ENCODE measurements at places on chromosomes 3 and 15. TPM values are rescaled to one million over a fixed set of nuclear protein-coding genes. Genes with fewer than 3 reads are reported as not detected.

The THAP10 gene
- 3.8 TPM for polyA plus RNA-seq

The TRPM7 gene
- polyA plus RNA-seq: 14.3 TPM

The GOLGA8J gene
- not detected for polyA plus RNA-seq

The PIGZ gene
- 10.8 TPM for polyA plus RNA-seq

The FILIP1L gene
- polyA plus RNA-seq: 75.1 TPM

The ZIC1 gene
- not detected for polyA plus RNA-seq

The PLXND1 gene
- polyA plus RNA-seq: 70.3 TPM

The ISLR2 gene
- polyA plus RNA-seq: 2.0 TPM

The MED12L gene
- 0.11 TPM for polyA plus RNA-seq

The FBXO40 gene
- polyA plus RNA-seq: not detected

The COL7A1 gene
- polyA plus RNA-seq: 19.7 TPM

The GOLGA6B gene
- 0.06 TPM for polyA plus RNA-seq

DNA sequence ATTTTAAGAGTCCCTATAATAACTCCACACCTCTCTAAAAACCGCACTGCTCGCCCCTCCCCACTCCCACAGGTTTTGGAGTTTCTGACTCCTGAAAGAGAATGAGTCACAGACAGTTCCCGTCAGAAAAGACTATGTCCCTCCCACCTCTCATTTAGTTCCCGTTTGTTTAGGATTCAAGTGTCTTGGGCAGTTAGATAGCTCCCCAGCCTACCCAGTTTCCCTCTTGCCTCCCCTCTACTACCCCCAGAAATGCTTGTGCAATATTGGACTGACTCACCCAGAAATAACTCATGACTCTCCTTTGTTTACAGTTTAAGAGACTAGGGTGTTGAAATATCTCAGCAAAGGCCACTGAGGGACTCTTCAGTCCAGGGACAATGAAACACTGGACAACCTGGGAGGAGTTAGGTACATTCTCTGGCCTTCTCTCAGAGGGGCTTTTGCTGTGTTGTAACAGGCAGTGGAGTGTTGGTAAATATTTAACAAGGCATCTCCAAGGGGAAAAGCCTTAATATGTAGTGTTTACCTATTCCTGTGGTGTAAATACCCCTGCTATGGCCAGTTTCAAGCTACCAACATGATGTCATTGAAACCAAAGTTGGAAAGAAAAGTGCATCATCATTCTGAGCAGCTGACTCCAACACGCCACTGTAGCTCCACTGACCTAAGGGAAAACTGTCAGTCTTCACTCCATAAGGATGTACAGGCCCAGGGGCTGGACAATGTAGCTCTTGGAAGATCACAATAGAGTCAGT, 96.1 kb upstream of the CHD2 start:
- no peak for DNase-seq

DNA sequence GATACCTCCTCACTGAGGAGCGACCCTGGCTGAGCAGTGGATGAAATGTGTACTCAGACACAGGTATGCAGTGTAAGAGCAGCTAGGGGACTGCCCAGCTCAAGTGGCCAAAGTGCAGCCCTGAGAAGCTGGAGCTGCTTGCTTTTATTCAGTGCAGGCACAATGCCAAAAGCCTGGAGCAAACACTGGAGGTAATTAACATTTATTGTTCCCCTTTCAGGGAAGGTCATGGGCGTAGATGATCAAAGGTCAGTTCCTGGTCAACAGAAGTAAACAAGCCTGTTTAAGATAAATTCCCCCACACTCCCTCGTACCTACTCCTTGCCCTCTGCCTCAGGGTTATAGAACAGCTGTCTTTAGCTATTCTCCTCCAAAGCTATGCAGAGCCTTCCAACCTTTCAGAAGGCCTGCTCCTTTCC, 17.5 kb downstream of the PLA2G4F start:
- no peak for DNase-seq

GRCh38 chr15:93414576-93415231, 325.7 kb upstream of the RGMA start:
- DNase-seq: no peak

DNA sequence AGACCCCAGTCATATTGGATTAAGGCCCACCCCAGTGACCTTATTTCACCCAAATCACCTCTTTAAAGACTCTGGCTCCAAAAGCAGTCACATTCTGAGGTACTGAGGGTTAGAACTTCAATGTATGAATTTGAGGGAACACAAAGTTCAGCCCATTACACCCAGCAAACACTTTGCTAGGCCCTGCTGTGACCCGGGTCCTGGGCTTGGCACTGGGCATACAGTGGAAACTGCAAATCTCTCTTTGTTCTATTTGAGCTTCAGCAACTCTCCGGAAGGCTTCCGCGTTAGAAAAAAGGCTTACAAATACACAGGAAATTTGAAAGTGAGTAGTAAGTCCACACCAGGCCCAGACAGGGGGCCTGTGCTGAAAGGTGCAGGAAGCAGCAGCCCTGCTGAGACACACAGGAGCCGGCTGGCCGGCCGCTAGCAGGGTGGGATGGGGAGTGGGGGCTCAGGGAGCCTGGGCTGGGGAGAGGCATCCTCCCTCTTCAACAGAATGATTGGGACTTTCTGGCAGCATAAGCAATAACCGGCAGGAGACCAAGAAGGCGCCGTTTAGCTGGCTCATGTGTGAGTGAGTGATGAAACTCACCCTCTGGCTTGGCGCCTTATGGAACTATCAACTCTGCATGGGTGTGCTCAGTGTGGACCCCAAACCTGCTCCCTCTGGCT, 13.0 kb downstream of the LIPC start:
- no peak for DNase-seq

DNA sequence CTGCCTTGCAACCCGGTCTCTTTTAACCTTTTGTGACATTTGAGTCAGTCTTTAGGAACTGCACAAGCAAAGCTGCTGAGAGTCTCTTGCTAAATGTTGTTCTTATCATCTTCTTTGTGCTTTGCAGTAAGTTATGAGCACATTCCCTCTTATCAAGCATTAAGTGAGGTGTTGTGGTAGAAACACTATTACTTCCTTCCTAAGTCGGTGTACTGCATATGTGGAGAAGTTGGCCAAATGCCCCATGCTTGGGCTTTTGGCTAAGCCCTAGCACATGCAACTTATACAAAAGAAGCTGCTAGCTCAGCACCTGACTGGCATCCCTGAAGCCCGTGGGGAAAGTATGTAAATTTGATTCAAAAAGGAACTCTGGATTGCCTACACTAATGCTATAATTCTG, 136.5 kb upstream of the RBMS3 start:
- no peak for DNase-seq

GRCh38 chr3:13561967-13562366, 13.0 kb downstream of the FBLN2 start:
- no peak for DNase-seq

DNA sequence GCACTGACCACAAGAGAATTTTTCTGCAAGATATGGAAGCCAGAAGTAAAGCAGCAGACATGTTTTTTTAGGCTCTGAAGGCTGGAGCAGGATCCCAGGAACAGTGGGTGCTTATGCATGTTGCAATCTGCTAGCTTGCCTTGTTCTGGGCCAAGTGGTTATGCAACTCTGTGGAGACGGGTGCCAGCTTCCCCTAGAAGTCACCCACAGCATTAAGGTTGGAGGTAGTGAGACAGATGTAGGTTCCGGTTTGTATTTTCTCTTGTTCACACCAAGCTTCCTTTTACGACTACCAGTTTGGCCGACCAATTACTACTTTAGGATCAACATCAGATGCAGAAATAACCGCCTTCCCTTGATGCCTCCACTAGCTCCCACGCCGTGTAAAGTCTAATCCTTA, 11.1 kb downstream of the DPH3 start:
- no peak for DNase-seq

GRCh38 chr15:36156879-36157427, 422.5 kb upstream of the CDIN1 start:
- DNase-seq: no peak

DNA sequence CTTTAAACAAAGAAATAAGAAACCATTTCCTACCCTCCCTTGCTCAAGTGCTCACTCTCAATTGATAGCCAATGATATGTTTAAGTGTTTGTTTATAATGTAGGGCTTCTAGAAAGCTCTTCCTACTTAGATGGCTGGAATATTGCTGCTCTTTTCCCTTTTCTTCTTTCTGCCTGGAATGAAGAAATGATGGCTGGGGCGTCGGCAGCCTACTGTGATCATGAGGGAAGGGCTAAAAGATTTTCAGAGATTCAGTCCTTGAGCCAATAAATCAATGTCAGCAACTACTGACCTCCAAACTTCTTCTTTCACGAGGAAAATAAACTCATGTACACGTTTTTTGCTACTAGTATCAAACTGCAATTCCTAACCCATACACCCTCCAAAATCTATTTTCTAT, 2.1 kb upstream of the GPR27 start:
- DNase-seq: no peak

GRCh38 chr3:39277893-39278615, 1.8 kb downstream of the CX3CR1 start:
- no peak for DNase-seq

DNA sequence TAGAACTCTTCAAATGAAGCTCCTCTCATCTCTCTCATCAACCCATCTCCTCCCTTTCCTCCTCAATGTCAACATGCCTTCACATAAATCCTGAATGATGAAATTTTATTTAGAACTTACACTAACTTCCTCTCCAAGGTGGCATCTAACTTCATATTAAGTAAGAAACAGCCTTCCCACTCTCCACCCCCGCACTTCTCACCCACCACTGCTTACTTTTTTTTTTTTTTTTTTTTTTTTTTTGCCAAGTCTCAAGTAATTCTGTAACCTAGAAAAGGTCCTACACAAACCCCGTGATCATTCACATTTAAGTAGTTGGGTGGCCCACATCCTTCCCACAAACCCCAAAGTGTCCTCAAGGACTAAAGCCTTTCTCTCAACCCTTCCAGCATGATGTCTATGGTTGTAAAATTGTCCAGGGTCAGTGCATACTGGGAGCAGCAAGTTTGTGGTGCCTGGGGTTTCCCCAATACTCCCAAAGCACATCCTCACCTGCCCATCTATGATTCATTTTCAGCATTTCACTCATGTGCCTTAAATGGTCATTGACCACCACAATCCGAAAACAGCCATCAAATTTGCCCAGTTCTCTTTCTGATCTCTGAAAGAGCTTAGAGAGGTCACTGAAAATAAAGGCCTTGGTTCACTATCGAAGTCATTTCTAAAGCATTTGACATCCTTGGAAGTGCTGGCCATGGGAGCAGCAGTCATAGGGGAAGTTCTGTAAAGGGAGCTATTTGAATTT, 47.2 kb downstream of the CD86 start:
- DNase-seq: no peak

- DNase-seq: no peak
These were observed 62.0 kb downstream of the TTBK2 start for GRCh38 chr15:42858540-42858939.

GRCh38 chr3:161630794-161631193, 134.2 kb downstream of the OTOL1 start:
- DNase-seq: no peak

DNA sequence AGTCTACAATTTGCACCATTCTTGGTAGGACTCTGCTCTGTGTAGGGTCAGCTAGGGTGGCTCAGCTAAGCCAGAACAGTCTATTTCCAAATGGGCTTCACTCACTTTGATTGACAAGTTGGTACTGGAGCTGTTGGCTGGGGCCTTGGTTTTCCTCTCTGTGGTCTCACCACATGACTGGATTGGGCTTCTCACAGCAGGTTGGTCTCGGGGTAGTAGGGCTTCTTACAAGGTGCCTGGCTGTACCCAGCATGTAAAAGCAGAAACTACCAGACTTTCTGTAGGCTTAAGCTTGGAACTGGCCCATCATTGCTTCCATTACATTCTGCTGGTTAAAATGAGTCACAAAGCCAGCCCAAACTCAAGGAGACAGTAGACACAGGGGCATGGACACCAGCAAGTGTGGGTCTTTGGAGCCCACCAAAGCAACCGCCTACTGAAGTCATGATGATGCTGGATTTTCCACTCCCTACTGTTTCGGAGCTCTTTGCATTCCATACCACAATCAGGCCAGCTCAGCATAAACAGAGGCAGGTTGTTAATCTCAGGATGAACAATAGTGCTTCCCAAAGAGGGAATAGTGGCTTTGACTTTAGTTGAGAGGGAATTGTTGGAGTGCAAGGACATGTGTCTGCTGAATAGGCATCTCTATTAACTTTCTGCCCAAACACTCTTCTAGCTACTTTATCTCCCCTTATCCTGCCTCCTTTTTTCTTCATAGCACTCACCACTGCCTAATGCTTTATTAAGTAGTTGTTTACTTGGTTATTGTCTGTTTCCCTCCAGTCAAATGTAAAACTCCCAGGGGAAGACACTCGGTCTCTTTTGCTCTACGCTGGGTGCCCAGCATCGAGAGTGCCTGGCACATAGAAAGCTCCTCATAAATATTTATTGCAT, 78.0 kb upstream of the RARB start:
- no peak for DNase-seq

GRCh38 chr3:150114873-150115540, 144.3 kb upstream of the PFN2 start:
- DNase-seq: no peak

GRCh38 chr3:177622520-177622919, 425.2 kb upstream of the TBL1XR1 start:
- DNase-seq: no peak

DNA sequence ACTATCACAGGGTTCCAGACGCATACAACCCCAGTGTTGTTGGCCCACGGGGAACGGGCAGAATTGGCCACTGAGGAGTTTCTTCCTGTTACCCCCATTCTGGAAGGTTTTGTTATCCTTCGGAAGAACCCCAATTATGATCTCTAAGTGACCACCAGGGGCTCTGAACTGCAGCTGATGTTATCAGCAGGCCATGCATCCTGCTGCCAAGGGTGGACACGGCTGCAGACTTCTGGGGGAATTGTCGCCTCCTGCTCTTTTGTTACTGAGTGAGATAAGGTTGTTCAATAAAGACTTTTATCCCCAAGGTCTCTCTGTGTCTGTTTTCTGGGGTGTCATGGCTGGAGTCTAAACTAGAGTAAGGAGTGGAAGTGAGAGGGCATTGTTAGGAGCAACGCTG, 5.7 kb upstream of the EIF4G1 start:
- no peak for DNase-seq

DNA sequence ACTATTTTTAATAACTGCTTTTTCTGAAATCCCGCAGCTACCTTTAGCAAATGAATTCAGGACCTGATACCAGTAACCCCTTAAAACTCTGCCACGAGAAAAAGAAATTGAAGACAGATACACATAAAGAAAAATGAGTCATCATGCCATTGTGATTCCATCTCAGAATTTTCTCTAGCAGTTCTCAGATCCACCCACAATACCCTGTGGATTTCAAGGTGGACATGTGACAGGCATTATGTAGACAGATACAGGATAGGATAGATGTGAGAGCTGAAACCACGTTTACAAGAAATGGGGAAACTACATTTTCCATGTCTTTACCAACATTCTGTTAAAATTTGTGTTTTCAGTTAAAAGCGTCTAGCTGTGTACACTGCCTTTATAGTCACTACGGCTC, 291.9 kb upstream of the NR2F2 start:
- no peak for DNase-seq

DNA sequence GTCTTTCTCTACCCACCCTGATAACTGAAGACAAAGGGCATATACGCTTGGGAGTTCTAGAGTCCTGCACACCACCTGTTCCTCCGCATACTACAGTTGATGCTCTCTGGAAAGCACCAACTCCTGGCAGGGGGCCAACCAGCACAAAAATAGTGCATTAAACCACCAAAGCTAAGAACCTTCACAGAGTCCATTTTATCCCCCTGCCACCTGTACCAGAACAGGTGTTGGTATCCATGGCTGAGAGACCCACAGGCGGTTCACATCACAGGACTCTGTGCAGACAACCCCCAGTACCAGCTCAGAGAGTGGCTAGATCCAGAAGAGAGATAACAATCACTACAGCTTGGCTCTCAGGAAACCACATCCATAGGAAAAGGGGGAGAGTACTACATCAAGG, 114.4 kb upstream of the POU1F1 start:
- DNase-seq: no peak

Measured in urinary bladder (tissue), 4 donors.